ENCODE measurements at places on chromosomes 11 and 22.

GRCh38 chr11:34633990-34634693 lies 13.2 kb downstream of the EHF start:
- DNase-seq = peak; percentile 36

GRCh38 chr22:42396621-42397331 lies 35.4 kb downstream of the NFAM1 start:
- DNase-seq = peak; percentile 74

GRCh38 chr11:126403658-126404057 lies 48.2 kb downstream of the ST3GAL4 start:
- DNase-seq = no peak

- no peak for DNase-seq
Observed at GRCh38 chr11:111623527-111624030, 21.3 kb downstream of the SIK2 start.

- DNase-seq = no peak
Observed at GRCh38 chr22:46849101-46849500, 86.7 kb downstream of the TBC1D22A start.

- DNase-seq = no peak
Observed at GRCh38 chr22:28835630-28836189, 35.3 kb upstream of the XBP1 start.

- DNase-seq = no peak
Observed at GRCh38 chr11:65722261-65722660, 1.7 kb upstream of the RNASEH2C start.

DNA sequence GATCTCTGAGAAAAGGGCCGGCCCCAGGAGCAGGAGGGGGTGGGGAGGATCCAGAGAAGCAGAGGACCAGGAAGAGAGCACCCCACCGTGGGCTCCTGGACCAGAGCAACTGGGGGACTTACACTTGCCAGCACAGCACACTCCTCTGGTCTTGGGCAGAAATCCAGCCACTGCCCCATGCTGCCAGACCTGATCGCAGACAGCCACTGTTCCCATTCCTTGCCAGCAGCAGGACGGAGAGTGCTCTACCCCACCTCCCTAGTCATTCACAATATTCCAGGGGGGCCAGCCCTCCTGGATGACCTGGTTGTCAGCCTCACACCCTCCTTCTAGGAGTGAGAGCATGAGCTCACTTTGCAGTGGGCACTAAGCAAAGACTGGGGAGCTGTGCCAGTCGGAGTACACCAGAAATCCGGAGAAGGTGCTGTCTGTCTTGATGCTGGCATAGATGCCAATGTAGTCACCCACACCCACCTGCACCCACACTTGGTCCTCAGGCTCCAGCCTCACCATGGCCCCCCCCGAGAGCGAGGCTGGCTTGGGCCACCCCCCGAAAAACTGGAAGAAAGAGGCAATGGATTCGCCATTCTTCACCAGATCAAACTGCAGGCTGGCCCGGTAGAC lies 1.6 kb downstream of the C1QTNF5 start:
- no peak for DNase-seq

DNA sequence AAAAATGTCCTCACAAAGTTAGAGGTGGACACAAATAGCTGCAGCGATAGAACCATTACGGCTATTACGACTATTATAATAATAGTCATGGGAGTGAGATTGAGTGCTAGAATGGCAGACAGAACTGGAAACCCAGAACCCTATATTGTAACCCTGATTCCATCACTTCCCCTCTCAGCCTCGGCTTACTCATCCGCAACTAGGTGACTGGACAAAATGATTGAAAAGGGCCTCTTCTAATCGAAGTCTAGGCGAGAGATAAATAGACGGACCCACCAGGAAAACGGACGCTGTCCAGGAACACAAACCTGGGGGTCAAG lies 629 bp downstream of the PSMA1 start:
- peak; percentile 16 for DNase-seq

DNA sequence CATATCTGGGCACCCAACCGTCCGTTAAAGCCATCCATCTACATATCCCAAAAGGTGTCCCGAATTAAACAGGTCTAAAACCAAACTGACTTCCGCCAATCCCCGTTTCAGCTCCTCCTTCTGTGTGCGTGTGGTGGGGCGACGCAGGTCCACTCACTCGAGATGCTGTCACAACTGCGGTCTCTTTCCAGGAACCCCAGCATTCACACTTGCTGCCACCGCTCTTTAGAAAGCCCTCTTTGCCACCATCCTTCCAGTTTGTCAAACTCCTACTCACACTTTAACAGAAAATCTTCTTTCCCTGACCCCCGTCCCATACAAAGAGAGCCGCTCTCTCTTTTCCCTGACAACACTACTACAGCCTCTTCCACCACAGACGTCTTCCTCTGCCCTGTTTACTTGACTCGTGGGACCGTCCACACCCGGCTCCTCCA lies 467 bp downstream of the ESS2 start:
- DNase-seq = peak; percentile 17

- DNase-seq = no peak
Observed at GRCh38 chr11:71568704-71569349, 3.5 kb downstream of the KRTAP5-10 start.

GRCh38 chr22:23520863-23521440 lies 59.1 kb downstream of the IGLL1 start:
- no peak for DNase-seq

DNA sequence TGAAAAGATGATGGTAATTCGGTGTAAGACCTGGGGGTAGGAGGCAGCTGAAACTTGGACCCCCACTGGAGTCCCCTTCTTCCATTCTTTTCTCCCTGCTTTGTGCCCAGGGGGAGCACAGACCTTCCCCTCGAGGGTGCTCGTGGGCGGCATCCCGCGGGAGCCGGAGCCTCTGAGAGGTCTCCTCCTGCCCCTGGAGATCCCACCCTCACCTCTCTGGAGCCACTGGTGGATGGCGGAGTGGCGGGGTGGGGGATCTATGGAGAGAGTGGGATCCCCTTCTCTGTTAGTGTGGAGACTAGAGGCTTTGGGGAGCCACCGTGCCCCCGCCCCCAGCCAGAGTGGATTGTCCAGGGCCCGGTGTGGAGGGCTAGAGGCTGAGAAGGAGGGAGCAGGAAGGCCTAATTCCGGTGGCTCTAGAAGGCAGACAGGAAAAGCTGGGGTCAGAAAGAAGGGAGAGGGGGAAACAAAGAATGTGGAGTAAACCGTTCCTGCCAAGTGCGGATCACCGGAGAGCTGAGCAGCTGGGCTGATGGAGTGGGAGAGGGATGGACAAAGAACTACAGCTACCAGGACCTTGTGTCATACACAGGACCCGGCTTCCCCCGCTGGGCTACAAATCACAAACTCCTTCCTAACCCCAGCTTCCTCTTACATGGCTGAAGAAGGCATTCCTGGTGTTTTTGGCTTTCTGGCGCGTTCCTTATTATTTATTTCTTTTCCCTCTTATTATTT lies 41.9 kb downstream of the KCNJ1 start:
- DNase-seq = no peak

GRCh38 chr22:21076912-21077625 lies 31.3 kb downstream of the LRRC74B start:
- DNase-seq = no peak

GRCh38 chr22:50010676-50011446 lies 1.7 kb downstream of the IL17REL start:
- DNase-seq = no peak

GRCh38 chr22:50143096-50143495 lies 27.4 kb upstream of the PANX2 start:
- no peak for DNase-seq

- DNase-seq = no peak
Observed at GRCh38 chr22:19722982-19723231, 432 bp upstream of the GP1BB start.

- no peak for DNase-seq
Observed at GRCh38 chr22:21920341-21921183, 32.1 kb downstream of the PPM1F start.

GRCh38 chr11:44008088-44008501 lies 39.7 kb upstream of the ACCSL start:
- DNase-seq = no peak

GRCh38 chr22:31345331-31346254 lies 553 bp downstream of the PATZ1 start:
- DNase-seq = peak; percentile 96

DNA sequence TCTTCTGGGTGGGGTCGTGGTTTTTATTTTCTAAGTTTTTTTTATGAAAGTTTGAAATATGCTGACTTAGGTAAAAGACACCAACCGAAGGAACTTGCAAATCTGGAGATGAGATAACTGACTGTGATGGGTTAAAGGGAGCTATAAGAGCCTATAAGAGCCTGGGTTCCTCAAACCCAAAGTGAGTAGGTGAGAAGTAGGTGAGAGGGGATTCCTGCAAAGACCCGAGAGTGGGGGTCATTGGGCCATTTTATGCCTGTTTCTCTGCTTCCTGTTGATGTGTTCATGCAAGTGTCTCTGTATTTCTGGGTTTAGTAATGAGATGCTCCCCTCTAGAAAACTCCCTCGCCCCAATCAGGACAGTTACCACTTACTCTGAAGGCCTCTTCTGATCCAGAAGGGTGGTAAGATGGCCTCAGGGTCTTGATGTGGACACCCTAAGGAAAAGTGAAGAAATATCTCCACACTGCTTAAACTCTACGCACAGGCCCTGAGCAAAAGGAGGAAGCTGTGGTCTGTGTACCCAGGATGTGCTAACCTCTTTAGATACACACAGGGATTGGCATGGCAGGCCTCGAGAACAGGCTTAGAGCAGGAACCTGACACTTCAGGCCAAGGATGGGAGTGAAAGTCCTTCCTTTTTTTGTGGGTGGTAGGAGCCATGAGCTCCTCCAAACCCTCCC lies 1.8 kb downstream of the FLI1 start:
- peak; percentile 78 for DNase-seq

- DNase-seq = no peak
Observed at GRCh38 chr11:12952094-12952493, 57.0 kb upstream of the RASSF10 start.

DNA sequence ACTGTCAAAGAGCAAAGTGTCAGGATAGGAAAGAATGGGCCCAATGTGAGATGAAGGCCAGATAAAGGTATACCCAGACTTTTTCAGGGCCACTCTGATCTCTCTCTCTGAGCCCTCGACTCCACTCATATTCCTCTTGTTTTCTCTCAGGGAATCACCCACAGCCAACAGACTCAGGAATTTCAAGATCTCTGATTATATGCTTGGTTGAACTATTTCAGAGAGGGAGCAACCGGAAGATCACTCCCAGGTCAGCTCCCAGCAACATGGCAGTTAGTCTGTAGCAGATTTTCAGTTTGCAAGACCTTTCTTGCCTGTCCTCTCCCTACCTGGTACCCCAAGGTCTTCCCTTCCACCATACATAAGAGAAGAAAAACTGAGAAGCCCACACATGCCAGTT lies 102.5 kb downstream of the C11orf58 start:
- no peak for DNase-seq

DNA sequence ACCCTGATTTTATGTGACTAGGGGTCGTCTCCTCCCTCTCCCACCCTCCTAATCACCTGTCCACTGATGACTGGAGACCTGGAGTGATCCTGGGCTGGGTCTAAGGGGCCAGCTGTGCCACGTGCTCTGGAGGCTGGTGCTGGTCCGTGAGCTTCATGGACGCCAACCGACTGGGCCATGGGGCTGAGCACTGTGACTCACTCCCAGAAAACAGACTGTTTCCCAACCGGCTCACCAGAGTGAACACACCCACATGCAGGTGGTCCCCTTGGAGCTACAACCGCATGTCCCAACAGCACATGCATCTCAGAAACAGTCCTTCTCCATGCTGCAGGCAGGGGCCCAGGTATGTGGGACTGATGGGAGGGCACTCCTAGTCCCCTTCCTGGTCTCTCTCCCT lies 14.0 kb upstream of the LMO1 start:
- no peak for DNase-seq

DNA sequence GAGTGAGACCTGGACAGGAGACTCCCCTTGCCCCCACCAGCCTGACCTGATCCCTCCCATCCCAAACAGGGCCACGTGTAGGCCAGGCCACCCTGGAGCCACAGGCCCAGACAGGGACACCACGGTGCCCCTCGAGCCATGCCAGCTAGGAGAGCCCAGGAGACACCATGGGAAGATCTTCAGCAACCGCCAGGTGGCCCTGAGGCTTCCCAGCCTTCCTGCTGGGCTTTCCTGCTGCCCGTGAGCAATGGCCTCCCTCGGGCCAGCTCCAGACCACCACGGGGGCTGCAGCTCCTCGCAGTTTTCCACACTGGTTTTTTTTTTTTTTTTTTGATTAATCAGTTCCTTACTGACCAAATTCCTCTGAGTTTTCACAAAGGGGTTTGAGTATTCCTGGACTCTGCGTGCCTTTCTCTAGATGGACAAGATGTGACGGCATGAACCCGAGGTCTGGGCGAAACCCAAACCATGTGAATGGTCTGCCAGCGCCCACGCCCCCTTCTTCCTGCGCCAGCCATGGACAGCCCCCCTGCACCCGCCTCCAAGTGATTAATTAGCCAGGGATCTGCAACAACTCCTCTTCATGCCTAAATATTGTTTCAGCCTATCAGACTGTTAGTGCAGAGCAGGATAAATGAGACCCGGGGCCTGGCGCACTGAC lies 40.9 kb downstream of the TBX1 start:
- no peak for DNase-seq

DNA sequence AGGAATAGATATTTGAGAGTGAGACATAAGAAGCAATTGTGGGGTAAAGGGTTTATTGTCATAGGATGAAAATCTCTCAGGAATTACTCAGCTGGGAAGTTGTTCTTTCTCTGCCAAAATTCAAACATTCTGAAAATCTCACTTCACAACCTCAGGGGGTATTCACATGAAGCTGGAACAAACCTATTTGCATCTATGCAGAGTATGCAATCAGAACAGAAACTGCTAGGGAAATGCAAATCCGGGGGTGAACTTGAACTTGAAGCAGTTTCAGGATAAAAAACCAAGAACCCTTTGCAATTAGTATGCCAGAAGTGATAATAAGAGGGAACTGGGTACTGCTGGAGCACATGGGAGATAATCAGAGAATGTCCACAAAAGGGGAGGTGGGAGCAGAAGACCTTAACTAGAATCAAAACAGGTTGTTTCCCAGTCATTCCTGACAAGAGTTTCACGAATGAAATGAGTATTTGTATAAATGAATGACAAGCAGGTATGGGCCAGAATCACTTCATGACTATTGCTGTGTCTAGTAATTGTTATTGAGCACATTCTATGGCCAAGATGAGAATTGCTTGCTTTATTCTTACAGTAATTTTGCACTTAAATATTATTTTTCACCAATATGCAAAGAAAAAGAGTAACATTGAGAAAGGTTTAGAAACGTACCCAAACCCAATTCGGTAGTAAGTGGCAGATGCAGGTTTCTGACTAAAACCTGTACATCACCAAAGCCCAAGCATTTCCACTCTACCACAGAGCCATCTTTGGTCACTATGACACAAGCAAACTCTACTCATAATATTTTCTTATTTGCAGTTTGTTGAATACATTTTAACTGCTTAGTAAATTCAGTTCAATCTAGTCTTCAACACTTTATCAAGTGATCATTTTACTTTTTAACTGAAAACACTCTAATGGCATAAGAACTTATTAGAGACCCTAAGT lies 61.8 kb upstream of the UBASH3B start:
- no peak for DNase-seq

- DNase-seq = no peak
Observed at GRCh38 chr11:130879836-130880235, 36.4 kb downstream of the SNX19 start.

GRCh38 chr22:26669060-26669481 lies 11.7 kb downstream of the MIAT start:
- DNase-seq = peak; percentile 59

- DNase-seq = no peak
Observed at GRCh38 chr22:46908641-46909107, 146.2 kb downstream of the TBC1D22A start.

Measured in OCI-LY7 (cell line).